Vagina (tissue), 2 donors: ENCODE measurements at places on chromosomes 4 and X.

- DNase-seq, result no peak
These were observed 59.8 kb downstream of the ZNF711 start for GRCh38 chrX:85303544-85303943.

GRCh38 chr4:184163813-184164212 lies 53.9 kb downstream of the ENPP6 start:
- no peak for DNase-seq

DNA sequence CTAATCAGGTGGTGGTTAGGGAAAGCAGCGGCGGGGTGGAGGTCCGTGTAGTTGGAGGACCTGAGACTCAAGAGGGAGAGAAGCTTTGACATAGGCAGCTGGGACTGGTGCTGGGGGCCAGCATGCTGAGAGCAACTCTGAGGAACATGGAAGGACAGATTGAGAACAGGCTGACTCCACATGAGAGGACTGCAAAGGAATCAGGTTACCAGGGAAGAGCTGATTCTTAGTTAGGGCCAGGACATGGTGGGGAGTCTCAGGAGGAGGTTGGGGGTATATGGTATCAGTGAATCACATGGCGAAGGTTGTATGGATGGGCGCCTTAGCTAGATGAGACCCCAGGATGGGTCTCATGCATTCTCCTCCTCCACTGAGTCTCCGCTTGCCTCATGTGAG lies 264.0 kb upstream of the BOD1L1 start:
- DNase-seq, result no peak

DNA sequence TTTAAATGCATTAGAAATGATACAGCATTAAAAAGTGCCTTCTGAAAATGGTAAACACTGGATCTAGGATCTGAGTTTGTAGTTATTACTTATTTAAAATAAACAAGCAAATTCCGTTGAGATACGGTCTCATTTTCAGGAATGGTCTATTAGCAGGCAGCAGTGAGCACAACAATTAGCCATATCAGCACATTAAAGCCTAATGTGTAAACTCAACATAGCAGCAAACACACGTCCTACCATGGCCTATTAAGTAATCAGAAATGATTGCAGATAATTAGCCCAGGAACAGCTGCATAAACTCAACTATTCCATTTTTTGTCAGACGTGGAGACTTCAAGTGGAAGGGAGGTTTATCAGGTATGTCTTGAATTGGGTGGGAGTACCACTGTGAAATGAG lies 61.8 kb downstream of the NEIL3 start:
- no peak for DNase-seq
